ENCODE measurements at places on chromosomes 3 and 15.

DNA sequence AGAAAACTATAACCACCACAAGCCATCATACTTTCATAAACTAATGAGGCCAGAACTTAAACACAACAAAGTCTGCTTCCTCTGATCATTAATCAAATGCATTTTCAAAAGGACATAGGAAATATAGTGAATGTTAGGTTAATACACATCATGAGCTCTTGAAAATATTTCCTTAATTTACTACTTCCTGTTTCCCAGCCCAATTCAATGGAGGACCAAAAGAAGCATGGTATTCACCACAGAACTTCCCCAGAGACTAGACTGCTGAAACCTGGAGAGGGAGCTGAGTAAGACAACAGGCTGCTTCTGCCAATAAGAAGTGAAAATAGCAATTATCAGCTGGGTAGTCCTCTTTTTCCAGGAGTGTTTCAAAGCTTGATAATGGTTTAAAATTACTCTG, 250.3 kb downstream of the ULK4 start:
- DNase-seq, result no peak
- no peaks in the 10 kb centered on the region for H3K4me1 ChIP-seq

DNA sequence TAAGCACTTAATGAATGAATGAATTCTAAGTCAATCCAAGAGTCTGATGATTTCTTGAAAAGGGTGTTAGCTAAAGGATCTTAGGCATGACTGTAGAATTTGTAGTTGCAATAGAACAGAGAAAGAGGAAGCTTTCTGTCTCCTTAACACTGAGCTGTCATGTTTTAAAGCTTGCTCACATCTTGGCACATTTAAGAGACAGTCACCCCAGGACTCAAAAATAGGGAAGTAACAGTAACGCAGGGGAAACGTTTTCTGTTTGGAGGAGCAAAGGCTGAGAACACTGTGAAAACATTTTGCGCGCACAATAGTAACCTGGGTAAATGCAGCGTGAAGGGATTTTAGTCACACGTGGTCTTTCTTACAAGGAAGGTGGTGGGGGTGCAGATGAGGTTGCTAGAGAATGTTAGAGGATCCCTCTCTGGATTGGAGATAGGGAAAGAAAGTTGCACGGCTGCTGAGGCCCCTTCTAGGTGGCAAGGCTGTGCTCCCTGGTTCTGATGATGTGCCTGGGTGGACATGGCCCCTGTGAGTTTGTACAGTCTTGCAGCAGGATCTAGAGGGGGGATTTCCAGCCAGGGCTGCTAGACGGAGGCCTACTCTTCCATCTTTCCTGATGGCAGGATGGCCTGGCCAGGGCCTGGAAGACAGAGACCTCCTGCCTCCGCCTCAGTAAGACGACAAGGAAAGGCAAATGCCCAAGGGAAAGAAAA, 12.0 kb downstream of the STARD5 start:
- DNase-seq, result no peak
- H3K4me3 ChIP-seq, result no peak overlapping the region
- no peaks in the 10 kb centered on the region for H3K27me3 ChIP-seq
- peak overlapping the region; percentile 72 for H3K27ac ChIP-seq

DNA sequence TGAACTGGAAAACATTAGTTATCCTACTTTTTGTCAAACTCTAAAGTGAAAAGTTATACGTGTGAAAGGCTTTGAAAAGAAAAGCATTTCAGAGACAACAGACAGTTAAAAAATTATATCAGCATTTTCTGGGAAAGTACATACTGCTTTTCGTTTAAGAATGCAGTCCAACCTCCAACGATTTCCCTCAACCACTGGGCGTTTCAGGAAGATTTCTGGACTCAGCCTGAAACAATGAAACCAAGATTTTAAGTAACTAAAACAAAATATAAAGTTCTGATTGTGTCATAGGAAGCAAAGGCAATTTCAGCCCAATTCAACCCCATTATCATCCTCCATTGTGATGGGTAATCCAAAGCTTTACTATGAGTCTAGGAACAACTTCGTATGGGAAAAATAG, 110.7 kb downstream of the PLD1 start:
- H3K4me3 ChIP-seq, result no peak overlapping the region
- H3K4me1 ChIP-seq, result no peaks in the 10 kb centered on the region
- DNase-seq, result no peak

DNA sequence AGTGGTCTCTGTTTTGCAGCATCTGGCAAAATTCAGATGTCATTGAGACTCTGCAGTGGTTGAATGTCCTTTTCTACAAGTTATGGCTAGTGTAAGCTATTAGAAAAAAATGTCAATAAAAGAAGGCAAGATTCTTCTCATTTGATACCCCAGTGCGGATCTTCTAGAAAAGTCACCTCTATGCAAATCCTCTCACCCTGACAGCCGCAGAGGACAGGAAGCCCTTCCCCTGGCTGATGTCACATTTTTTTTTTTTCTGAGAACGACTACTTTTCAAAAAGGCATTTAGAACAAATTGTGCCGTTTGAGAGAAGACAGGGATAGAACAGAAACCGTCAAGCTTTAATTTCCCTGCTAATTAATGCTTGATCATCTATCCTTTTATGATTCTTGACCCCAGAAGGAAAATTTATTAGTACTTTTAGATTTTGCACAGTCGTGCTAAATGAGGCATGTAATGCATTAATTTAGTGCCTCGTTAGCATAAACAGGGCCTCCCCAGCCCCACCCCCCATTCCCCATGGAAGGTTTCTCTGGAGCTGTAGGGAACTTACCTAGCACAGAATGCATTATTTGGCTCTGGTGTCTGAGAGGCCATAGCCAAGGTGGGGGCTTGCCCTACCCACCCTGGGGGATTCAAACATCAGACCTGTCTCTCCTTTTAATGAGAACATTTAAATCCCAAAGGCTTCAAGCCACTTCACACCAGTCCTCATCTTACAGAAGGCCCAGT, 183.8 kb downstream of the OPA1 start:
- no peak overlapping the region for H3K4me3 ChIP-seq
- H3K4me1 ChIP-seq, result no peaks in the 10 kb centered on the region
- DNase-seq, result no peak
- H3K27me3 ChIP-seq, result no peaks in the 10 kb centered on the region
- H3K27ac ChIP-seq, result no peak overlapping the region

GRCh38 chr15:79117442-79118204, 27.0 kb upstream of the RASGRF1 start:
- no peak for DNase-seq
- H3K4me1 ChIP-seq, result no peaks in the 10 kb centered on the region
- H3K27me3 ChIP-seq, result peaks cover 8% of the 10 kb centered on the region
- H3K36me3 ChIP-seq, result no peaks in the 10 kb centered on the region

DNA sequence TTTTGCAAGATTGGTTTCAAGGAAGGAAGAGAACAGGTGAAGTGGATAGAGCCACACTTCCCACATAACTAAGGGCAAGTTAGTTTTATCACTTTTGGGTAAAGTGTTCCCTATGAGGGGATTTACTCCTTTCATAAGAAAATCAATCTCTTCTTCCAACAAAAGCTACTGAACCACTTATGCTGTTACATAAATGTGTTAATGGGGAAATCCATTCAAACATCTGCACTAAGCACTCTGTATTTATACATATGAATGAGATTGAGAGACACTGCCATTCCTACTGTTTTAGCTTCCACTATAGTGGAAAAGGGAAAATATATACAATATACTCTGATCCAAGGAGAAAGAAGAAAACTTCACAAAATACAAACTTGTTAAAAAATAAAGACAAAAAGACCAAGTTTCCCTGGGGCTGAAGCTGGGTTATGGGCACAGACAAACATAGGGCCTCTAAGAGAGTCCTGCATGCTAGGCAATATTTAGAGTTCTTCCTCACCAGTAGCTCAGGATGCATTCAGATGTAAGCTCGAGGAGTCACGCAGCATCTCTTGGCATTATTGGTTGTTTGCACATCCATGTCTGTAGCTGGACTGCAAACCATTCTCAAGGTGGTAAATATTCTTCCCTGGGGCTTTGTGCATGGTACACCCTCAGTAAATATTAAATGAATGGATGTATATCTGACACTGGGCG, 454.2 kb downstream of the FGF12 start:
- no peak overlapping the region for H3K27ac ChIP-seq
- no peak for DNase-seq
- H3K4me3 ChIP-seq, result no peak overlapping the region
- H3K27me3 ChIP-seq, result no peaks in the 10 kb centered on the region
- no peaks in the 10 kb centered on the region for H3K4me1 ChIP-seq

DNA sequence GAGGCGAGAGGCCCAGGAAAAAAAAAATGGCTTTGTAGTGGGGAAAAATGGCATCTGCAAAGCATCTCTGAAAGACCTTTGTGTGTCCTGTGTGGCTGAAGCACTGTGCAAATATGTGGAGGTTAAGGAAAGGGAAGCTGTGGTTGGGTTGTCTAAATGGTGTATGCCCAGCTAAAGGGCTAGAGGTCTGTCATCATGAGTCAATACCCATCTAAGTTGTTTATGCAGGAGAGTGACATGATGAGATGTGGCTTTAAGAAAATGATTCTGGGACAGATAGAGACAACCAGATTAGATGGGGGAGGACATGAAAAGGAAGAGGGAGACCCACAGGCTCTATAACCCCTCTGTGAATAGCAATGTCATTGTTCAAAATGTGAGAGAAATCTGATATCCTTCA, 280.7 kb downstream of the MFSD1 start:
- H3K27ac ChIP-seq, result no peak overlapping the region
- H3K27me3 ChIP-seq, result no peaks in the 10 kb centered on the region
- H3K4me3 ChIP-seq, result no peak overlapping the region
- no peak for DNase-seq
- H3K4me1 ChIP-seq, result no peaks in the 10 kb centered on the region

- DNase-seq, result no peak
- no peak overlapping the region for H3K4me3 ChIP-seq
- H3K36me3 ChIP-seq, result no peaks in the 10 kb centered on the region
- no peaks in the 10 kb centered on the region for H3K4me1 ChIP-seq
- no peaks in the 10 kb centered on the region for H3K27me3 ChIP-seq
These were observed 10.1 kb upstream of the AVEN start for GRCh38 chr15:34049112-34049511.

GRCh38 chr3:16413321-16413720, 100.2 kb downstream of the RFTN1 start:
- H3K4me1 ChIP-seq, result no peaks in the 10 kb centered on the region
- H3K36me3 ChIP-seq, result no peaks in the 10 kb centered on the region
- DNase-seq, result no peak
- no peak overlapping the region for H3K27ac ChIP-seq
- H3K4me3 ChIP-seq, result no peak overlapping the region

GRCh38 chr3:123155471-123156011, 46.2 kb upstream of the SEC22A start:
- no peaks in the 10 kb centered on the region for H3K4me1 ChIP-seq
- no peaks in the 10 kb centered on the region for H3K36me3 ChIP-seq
- no peak overlapping the region for H3K27ac ChIP-seq
- no peaks in the 10 kb centered on the region for H3K27me3 ChIP-seq
- H3K4me3 ChIP-seq, result no peak overlapping the region

GRCh38 chr3:174596447-174596982, 262.6 kb upstream of the NAALADL2 start:
- no peaks in the 10 kb centered on the region for H3K4me1 ChIP-seq
- no peak for DNase-seq
- H3K27me3 ChIP-seq, result no peaks in the 10 kb centered on the region
- H3K4me3 ChIP-seq, result no peak overlapping the region
- no peak overlapping the region for H3K27ac ChIP-seq
- H3K36me3 ChIP-seq, result no peaks in the 10 kb centered on the region

DNA sequence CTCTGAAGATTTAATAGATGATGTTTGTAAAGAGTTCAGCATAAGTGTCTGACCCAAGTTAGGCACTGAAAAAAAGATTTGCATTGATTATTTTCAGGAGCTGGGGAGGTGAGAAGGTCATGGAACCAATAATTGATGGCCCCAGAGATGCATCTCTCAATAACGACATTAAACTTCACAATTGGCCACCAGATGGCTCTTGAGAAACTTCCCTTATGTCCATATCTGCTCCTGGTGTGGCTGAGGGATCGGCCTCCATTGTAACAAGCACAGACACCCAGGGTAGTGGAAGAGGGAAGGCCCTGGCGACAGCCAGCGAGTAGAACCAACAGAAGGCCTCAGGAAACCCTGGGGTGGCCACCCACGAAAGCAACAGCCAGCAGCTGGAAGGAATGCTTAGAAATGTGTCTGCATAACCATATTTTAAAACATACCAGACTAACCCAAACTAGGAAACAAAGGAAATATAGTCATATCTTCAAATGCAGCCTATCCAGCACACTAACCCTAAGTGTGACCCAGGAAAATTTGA, 536.7 kb downstream of the SOX2 start:
- H3K36me3 ChIP-seq, result no peaks in the 10 kb centered on the region
- H3K27me3 ChIP-seq, result no peaks in the 10 kb centered on the region
- DNase-seq, result no peak
- no peaks in the 10 kb centered on the region for H3K4me1 ChIP-seq
- no peak overlapping the region for H3K27ac ChIP-seq

- H3K36me3 ChIP-seq, result peaks cover 3% of the 10 kb centered on the region
- no peak overlapping the region for H3K4me3 ChIP-seq
- no peaks in the 10 kb centered on the region for H3K4me1 ChIP-seq
- H3K27me3 ChIP-seq, result no peaks in the 10 kb centered on the region
These were observed 468.1 kb downstream of the SHQ1 start for GRCh38 chr3:72380193-72380592.

GRCh38 chr3:46087871-46088270, 60.6 kb upstream of the XCR1 start:
- no peak overlapping the region for H3K4me3 ChIP-seq
- no peak overlapping the region for H3K27ac ChIP-seq
- no peaks in the 10 kb centered on the region for H3K27me3 ChIP-seq
- H3K36me3 ChIP-seq, result no peaks in the 10 kb centered on the region
- no peaks in the 10 kb centered on the region for H3K4me1 ChIP-seq

DNA sequence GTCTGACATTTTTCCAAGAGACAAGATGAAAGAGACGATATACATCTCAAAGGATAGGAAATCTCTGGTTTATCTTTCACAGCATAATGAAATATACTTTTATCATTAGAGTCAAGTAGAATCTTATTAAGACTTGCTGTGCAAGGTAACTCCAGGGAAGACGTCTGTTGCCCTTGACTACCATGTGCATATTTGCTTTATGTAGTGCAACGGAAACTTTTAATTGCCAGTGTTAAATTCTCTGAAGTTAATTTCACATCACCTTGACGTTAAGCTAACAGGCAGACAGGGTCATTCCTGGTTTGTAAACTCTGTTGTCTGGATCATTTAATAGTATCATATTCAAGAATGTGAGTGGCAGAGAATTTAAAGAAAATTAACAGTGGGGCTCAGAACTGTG, 82.8 kb downstream of the LRTM1 start:
- H3K27me3 ChIP-seq, result no peaks in the 10 kb centered on the region
- no peaks in the 10 kb centered on the region for H3K4me1 ChIP-seq
- DNase-seq, result no peak
- no peak overlapping the region for H3K27ac ChIP-seq
- H3K4me3 ChIP-seq, result no peak overlapping the region
- H3K36me3 ChIP-seq, result no peaks in the 10 kb centered on the region
